ENCODE measurements at places on chromosomes 1 and 21.
A peak's percentile ranks its signal among the peaks of the same experiment; 100 is the strongest.

DNA sequence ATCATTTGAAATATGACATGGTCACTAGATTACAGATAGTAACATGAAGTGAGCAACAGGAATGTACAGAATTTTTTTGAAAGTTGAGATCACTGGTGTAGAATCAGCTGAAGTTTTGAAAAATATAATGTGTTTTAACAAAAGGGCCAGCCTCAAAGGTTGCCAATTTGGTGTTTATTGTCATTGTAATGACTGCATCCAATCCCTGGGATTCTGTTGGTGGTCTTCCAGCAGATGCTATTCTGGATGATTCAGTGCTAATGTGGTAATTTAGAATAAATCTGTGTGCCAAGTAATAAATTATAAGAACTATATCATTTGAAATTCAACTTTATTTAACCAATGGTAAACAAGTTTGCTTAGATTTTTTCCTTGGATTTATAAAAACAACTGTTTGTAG is 436.4 kb upstream of the PKN2 start:
- no peak for DNase-seq

DNA sequence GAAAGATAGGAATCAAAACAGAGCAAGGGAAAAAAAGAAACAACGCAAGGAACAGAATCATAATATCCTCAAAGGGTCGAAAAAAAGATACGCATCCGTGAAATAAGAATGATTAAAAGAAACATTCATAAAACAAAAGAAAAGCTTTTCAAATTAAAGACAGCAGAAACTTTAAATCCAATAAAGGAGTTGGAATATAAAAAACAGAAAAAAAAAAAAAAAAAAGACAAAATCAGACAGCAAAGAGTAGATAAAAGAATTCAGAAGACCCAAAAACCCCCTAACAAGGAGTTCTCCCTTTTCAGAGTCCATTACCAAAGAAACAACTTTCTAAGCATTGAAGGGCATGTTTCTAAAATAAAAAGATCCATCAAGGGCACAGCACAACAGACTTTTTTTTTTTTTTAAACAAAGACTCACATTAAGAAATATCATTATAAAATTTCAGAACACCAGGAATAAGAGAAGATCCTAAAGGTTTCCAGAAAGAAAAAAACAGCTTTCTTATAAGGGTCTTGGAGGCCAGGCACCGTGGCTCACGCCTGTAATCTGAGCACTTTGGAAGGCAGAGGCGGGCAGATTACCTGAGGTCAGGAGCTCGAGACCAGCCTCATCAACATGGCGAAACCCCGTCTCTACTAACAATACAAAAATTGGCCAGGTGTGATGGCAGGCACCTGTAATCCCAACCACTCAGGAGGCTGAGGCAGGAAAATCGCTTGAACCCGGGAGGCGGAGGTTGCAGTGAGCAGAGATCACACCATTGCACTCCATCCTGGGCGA is 44.7 kb downstream of the ENAH start:
- no peak for DNase-seq

GRCh38 chr21:36747815-36748383 is 49.0 kb downstream of the SIM2 start:
- no peak for DNase-seq

- DNase-seq = no peak
These were observed 163.8 kb downstream of the EIF4G3 start for GRCh38 chr1:21012937-21013336.

- no peak for DNase-seq
These were observed 15.6 kb downstream of the ALPL start for GRCh38 chr1:21524686-21525339.

DNA sequence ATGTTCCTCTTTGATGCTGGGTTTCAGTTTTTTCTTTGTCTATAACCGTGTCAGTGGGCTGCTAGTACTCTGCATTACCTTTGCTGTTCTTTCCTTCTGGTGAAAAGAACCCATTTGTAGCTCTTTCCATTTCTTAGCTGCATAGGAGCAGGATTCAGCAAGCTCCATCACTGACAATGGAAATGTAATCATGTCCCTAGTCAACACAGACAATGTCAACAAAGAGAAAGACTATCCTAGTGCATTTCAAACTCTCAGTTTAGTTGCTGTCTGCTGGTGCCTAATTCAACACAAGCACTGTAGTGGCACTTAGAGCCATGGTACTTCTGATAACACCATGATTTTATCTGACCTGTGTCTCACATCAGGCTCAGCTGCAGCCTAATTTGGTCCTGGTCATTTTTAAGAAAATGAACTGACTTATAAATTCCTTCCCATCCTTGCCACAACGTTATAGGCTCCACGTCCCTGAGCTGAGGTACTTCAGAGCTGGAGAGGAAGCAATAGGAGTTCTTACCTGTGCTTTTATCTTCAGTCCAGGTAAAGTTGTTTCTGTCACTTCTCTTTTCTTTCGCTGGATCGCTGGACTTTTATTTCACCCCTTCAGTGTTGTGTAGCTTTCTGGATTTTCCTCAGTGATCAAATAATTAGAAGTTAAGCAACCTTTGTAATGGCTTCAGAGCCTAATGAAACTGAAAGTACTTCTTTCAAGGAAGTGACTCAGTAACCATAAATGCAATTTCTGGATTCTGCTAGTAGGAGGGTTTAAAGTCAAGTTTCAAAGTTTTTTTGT is at the start of gene GBP3:
TSS of gene GBP3 (minus strand) at position 700 of the 793 bp plus-strand sequence. CDS start 2,145 bp downstream, outside the sequence.
- DNase-seq = peak; percentile 46

DNA sequence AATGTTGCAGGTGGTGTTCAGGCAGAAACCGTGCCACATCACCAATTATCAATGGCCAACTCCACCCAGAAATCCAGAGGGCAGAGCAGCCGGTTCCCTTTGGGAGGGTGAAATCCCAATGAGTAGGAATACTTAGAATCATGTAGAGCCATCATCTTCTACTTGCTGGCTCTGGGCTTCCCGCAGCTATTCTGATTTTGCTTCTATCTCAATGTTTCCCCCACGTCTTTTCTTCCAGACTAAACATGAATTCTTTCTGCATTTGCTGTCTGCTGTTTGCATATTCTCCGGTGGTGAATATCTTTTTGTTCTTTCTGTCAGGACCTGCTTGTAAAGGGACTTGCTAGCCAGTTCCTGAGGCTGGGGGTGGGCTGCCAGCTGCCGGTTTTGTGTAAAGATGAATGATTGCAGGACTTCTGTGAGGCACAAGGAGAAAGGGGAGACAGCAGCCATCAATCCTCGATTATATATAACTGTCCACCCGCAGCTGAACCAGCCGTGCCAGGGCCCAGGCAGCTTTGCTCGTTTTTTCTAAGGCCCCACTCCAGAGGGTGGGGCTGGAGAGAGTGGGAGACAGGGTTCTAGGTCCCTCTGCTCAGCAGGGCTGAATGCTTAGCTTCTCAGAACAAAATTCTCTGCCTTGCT is 33.2 kb downstream of the PRAMEF20 start:
- no peak for DNase-seq

- DNase-seq = peak; percentile 72
These were observed 7.1 kb upstream of the NSUN4 start for GRCh38 chr1:46333300-46334029.

DNA sequence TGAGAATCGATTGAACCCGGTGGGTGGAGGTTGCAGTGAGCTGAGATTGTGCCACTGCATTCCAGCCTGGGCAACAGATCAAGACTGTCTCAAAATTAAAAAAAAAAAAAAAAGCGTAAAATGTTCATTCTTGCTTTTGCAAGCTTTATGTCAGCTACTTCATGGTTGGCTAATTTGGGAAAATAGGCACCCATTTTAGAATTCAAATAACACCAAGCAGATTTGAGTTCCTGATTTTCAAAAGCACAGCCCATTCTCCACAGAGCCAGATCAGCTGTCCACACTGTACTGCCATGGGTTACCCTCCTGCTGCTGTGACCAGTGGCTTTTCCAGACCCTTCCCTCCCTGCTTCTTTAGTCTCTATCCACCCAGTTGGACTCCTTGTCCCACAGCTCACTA is 4.4 kb downstream of the THEM5 start:
- no peak for DNase-seq

DNA sequence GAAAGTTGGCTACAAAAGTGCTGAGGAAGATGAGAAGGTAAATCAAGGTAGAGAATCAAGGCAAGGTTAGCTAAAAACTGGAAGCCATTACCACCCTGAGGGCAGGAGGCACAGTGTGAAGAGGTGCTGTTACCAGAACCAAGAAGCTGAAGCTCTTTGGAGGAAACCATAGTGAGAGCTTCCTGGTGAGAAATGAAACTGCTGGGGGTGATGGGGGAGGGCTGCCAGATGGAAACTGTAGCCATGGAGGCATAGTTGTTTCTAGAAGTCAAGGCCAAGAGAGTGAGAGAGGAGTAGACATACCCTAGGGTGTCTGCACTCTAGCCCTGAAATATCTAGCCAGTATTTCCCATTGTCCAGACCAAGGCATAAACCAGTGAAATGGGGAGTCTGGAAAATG is 28.7 kb downstream of the IFI44 start:
- DNase-seq = no peak

- no peak for DNase-seq
These were observed 41.9 kb upstream of the FCRL4 start for GRCh38 chr1:157639800-157640199.

DNA sequence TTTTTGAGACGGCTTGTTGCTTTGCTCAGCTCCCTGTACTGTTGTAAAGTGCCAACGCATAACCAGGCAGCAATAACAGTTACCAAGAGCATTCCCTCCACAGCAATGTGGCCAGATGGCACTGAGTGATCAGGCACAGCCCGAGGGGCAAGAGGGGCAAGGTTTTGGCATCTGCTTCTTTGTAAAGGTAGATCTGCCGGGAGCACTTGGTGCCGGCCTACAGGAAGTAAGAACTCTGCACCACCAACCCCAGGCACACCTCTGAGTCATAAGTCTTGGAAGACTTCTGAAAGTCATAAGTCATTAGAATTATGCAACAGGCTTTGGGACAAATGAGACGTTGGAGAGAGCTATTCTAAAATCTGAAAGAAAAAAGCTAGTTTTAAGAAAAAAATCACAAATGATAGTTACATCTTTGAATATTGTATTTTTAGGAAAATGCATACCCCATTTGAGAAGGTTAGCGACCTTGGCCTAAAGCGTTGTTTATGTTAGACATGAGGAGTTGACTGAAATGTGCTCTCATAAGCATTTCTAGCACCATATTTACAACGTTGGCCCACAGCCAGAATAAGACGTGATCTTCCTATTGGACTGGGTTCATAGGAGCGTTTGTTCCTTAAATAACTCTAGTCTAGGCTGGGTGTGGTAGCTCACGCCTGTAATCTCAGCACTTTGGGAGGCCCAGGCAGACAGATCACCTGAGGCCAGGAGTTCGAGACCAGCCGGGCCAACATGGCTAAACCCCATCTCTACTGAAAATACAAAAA is 37.7 kb upstream of the MAP10 start:
- DNase-seq = no peak

DNA sequence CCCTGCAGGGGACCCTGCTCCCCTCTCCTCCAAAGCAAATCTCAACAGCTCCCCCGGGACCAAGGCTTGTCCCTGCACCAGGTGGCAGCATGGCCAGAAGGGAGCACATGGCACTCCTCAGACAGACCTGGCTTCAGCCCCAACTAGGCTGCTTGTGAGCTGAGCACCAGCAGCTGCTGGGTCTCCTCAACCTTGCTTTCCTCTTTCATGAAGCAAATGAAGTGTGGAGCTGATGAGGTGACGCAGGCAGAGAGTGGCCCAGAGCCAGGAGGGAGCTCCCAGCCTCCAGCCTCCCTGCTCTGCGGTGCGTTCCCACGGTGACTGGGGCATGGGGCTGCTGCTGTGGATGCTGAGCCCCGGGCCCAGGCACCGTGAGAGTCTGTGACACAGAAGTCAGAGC is 34.0 kb downstream of the MEGF6 start:
- no peak for DNase-seq

DNA sequence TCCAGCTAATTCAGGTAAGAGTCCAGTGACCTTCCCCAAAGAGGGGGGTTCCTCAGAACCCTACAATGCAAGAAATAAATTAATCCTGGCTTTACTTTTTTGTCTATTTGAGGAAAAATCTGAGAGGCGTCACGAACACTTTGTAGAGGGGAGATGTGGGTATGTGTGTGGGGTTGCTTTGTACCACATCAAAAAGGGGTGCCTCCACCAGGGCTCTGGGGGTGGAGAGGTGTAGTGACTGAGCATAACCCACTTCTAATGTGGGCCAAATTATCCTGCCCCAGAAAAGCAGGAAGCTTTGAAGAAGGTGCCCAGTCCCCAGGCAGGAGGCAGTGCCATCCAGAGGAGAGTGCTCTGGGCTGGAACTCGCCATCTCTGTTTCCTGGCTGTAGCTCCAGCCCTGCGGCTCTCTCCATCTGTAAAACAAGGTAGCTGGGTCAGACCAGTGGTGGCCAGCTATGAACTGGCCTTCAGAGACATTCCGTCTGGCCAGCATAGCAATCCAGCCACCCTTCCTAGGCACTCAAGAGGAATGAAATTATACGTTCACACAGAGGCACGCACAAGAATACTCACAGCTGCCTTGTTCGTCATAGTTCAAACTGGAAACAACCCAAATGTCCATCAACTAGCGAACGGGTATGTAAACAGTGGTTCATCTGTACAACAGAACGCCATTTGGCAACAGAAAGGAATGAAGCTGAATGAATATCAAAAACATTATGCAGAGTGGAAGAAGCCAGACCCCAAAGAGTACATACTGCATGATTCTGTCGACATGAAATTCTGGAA is 45.4 kb upstream of the TNFRSF1B start:
- no peak for DNase-seq

DNA sequence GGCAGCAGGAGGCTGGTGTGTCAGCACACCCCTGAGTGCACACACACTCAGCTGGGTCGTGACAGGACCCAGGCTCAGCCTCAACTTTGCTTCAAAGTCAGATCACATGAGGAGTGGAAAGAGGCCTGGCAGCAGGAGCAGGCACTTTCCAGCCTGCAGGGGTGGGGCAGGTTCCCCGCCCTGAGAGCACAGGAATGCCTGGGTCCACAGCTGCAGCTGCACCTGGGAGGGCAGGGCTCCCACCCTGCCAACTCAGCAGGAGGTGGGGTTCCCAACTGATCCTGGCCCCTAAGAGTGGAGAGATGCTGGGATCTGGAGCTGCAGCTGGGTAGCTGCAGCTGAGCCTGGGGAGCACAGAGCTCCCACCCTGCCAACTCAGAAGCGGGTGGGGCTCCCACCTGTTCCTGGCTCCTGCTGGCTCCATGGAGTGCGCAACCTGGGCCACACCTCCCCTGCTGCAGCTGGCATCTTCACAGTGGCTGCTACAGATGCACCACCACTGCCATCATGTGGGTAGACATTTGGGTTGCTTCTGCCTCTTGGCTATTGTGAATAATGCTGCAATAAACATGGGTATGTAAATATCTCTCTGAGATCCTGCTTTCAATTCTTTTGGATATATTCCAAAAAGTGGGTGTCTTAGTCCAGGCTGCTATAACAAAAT is 415.4 kb downstream of the TTLL7 start:
- peak; percentile 15 for DNase-seq
